ENCODE measurements at places on chromosomes 12 and 14.

DNA sequence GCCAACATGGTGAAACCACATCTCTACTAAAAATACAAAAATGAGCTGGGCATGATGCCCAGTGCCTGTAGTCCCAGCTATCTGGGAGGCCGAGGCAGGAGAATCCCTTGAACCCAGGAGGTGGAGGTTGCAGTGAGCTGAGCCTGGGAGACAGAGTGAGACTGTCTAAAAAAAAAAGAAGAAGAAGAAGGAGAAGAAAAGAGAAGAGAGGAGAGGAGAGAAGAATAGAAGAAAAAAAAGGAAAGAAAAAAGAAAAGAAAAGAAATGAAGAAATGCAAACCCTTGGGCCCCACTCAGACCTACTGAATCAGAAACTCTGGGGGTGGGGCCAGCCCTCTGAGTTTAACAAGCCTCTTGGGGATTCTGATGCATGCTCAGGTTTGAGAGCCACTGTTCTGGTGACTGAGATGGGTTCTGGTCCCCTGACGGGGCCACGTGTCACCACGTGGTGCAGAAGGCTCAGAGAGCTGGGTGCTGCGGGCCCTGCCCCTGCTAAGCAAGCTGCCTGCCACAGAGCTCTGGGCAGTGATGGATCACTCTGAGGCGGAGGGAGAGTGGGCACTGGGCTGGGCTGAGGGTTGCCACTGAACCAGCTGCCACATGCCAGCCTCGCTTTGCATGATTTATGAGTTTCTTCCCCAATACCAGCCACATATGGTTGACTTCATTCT, 37.5 kb downstream of the ERH start:
- DNase-seq = no peak

GRCh38 chr12:76583301-76583700, 23.7 kb upstream of the OSBPL8 start:
- no peak for DNase-seq

GRCh38 chr14:31945074-31945613, 132.0 kb upstream of the ARHGAP5 start:
- no peak for DNase-seq

DNA sequence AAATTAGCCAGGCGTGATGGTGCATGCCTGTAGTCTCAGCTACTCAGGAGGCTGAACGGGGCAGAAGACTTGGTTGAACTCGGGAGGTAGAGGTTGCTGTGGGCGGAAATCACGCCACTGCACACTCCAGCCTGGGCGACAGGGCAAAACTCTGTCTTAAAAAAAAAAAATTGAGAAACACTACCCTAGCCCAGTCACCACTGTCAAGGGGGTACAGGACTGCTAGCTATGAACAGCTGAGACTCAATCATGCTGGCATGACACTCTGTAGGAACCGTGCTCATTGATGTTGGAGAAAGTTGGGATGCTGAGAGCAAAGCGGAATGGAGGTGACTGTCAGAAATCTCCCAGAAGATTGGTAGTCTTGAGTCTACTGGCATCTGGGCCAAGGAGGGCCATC, 58.2 kb upstream of the STON2 start:
- no peak for DNase-seq

DNA sequence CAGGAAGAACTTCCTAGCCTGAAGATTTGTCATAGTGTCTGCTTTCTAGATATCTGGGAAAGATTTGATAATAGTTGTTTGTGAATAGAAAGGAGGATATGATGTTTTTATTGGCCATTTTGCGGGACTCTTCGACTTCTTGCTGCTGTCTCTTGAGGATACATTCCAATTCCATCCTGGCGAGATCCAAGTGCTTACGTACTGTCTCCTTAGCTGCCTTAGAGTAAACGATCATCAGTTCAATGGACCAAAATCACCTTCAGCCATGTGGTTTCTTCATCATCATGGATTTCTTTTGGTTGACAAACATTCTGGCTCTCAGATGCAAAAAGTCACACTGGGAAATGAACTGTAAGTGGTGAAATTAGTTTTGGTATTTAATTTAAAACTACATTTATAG, 82.7 kb upstream of the SCN8A start:
- DNase-seq = no peak

Measured in GM19239 (cell line).